ENCODE measurements at places on chromosomes 5 and 9.

GRCh38 chr5:145942201-145942600, 5.8 kb downstream of the SH3RF2 start:
- no peak for DNase-seq

- no peak for DNase-seq
These were observed 93.1 kb downstream of the MED27 start for GRCh38 chr9:131986576-131986975.

DNA sequence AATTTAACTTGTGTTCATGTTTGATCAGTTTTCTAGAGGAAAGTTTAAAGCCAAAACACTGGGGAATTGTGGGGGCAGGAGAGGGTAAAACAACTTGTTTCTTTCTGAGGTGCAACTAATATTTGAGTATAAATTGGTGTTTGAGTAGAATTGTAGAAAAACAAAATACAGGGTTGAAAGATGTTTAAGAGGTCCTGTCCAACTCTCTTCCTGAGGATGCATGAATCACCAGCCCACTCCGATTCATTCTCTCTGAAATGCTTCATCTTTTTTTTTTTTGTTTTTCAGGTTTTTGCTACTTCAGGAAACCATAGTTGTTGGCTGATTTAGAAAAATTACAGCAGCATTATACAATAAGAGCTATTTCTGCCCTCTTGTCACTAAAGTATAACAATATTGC, 42.4 kb upstream of the TMC1 start:
- no peak for DNase-seq

GRCh38 chr5:21254161-21254560, 1266.2 kb upstream of the CDH18 start:
- no peak for DNase-seq

DNA sequence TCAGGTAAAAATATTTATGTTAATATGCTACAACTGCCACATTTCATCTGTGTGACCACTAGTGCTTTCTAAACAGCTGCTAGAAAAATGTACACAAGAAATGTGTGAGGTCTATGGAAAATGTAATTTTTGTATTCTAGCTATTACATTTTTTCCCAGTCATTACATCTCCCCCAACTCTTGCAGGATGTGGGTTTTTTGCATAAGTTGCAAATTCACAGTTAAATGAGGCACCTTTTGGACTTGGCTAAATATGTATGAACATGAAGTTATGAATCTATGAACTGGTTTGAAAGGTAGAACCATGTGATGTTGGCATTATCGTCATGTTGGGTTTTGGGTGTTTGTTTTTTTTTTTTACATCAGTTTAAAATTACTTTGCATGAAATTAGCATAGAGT, 590.4 kb upstream of the WWC1 start:
- DNase-seq, result no peak

DNA sequence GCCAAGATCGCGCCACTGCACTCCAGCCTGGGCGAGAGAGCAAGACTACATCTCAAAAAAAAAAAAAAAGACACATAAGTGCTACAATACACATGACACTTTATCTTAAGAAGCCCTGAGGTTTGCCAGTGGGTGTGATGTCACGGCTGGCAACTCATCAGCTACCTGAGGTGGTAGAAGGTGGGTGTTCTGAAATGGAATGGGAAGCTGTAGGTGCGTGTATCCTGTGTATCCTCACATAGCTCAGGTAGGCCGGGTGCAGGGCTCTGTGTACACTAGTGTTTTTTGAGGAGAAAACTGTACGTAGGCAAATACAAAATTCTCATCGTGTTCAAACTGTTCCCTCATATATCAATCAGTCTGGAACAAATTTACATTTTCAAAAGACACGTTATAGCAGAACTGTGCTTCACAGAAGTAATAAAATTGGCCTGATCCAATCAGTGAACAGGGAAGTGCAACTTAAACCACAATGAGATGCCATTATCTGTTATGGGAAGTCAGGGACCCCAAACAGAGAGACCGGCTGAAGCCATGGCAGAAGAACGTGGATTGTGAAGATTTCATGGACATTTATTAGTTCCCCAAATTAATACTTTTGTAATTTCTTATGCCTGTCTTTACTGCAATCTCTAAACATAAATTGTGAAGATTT, 10.4 kb downstream of the BICD2 start:
- DNase-seq, result no peak

DNA sequence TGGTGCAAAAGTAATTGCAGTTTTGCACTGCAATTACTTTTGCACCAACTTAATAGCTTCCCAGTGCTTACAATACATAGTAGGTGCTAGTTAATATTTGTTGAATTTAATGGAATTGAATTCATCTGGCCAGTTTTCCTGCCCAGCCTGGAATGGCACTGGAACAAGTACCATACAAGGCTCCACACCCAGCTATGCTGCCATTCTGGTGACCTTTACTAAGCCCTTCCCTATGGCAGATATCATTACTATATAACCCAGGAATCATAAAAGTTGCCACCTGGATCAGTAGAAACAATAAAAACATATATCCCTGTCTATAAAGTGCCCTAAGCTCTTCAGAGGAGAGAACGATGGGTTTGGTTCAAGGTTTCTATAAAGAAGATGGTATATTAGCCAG, 22.4 kb upstream of the TRIM36 start:
- DNase-seq, result no peak

- DNase-seq, result no peak
These were observed 57.8 kb upstream of the LPAR1 start for GRCh38 chr9:111096051-111096450.

DNA sequence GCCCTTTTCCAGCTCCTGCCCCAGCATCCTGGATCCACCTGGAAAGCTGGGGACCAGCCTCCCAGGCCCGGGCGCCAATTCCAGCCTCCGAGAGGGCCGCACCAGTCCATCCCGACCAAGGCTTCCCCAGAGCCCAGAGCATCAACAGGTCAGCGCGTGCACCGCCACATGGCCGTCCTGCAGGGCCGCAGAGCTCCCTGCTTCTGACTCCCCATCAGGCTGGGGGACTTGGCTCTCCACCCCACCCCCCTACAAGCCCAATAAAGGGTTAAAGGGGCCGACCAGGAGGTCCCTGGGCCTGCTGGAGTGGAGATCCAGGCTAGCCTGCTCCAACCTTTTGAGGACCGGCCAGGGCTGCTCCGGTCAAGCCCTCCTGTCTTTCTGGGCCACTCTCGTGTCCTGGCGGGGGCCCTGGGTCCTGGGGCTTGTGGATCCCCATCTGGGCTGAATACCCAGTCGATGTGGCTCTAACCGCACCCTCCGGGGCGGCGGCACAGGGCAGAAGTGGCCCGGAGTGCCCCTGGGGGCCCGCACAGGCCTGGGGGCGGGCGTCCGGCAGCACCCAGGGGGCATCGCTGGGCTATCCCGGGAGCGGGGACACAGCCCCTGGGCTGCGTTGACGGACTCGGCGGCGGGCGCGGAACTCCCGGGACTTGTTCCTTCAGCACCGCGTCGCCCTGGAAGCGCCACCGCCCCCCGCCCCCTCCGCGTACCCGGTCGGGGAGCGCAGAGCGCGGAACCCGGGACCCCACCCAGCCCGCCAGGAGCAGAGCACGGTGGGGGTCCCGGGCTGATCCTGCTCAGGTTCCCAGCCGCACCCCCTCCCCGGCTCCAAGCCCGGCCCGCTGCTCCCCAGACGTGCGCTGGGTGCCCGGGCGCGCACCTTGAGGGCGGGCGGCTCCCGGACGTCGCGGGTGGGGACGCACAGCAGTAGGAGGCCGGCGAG, 590 bp downstream of the ENTPD2 start:
- peak; percentile 21 for DNase-seq

- no peak for DNase-seq
These were observed 2.1 kb downstream of the MGAT4B start for GRCh38 chr5:179804555-179804947.

GRCh38 chr5:111967463-111967862, 210.5 kb upstream of the NREP start:
- no peak for DNase-seq

DNA sequence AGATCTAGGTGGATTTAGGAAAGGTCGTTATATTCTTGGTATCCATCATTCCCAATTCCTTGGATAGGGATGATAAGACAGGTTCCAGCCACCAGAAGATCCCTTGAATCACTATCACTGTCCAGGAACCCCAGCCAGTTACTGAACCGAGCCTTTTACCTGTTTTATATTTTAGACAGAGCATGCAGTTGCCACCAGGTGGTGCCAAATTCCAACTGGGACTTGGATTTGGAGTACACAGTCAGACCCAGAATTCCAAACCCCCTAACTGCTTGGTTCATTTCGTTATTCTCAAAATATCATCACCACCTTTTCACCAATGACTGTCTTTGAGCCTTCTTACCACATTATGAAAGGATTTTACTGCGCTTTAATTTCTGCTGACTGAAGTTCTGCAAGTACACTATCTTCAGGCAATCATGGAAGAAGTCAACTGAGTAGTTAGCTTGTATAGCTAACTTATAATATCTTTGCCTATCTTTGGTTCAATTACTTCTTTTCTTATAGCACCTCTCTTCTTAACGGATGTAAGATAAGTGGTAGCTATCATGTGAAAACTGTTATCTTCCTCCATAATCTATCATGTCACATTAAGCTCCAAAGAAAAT, 191.8 kb downstream of the PRR16 start:
- DNase-seq, result no peak

GRCh38 chr5:132841305-132841704, 10.9 kb upstream of the SHROOM1 start:
- DNase-seq, result no peak

DNA sequence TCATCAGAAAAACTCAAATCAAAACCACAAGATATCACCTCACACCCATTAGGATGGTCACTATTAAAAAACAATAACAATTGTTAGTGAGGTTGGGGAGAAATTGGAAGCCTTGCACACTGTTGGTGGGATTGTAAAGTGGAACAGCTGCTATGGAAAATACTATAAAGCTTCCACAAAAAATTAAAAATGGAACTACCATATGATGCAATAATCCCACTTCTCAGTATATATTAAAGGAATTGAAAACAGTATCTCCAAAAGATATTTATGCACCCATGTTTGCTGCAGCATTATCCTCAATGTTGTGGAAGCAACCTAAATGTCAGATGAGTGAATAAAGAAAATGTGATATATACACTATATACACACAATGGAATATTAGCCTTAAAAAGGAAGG, 14.5 kb upstream of the ADRA1B start:
- DNase-seq, result no peak

GRCh38 chr9:130794923-130795495, 40.0 kb upstream of the ABL1 start:
- DNase-seq, result no peak

GRCh38 chr9:27943501-27943900, 370.2 kb upstream of the C9orf72 start:
- no peak for DNase-seq

GRCh38 chr9:94951324-94952135, 225.0 kb downstream of the AOPEP start:
- no peak for DNase-seq

DNA sequence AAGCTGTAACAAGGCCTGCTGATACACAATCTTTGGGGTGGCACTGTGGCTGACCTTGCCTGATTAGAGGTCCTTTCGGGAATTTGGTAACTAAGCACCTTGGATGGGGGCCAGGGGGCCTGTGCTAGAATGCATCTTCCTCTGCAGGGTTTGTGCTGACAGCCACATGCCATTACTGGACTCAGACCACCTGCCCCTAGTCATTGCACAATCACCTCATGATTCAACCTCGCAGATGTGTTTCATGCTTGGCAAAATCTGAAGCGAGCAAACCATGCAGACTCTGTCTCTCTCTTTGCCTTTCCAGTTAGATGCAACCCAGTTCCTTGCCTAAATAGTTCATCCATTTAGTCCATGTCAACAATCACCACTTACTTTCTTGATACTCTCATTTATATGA, 96.5 kb upstream of the ERCC6L2 start:
- DNase-seq, result no peak

DNA sequence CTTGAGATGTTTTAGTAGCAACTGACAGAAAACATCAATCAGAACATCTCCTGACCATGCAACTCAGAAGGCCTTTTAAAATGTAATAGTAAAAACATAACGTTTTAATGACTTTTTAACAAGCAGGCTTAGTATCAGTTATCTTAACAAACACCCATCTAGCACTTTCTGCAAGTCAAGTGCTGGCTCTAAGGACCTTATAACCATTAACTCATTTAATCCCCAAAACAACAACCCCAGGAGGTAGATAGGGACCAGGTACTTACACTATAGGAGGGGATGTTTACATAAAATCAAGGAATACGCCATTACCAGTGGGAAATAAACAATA, 41.8 kb downstream of the ROR2 start:
- DNase-seq, result no peak

GRCh38 chr5:73303148-73304079, 130.4 kb downstream of the TMEM174 start:
- DNase-seq, result no peak

DNA sequence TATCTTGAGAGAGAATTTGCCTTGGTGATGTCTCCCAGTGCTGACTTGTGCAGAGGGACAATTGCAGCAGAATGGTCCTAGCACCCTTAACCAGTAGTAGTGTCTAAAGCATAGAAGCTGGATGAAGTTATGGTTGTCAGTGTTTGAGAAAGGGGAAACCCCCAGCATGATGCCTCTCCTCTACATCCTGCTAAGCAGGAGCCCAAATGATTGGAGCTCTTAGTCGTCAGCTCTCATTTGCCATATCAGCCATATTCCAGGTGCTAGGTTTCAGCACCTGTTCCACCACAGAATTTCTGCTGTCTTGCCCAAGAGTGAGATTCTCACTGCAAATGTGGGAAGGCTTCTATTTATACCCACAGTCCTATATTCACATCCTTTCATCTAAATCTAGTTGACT, 43.7 kb upstream of the RFX3 start:
- no peak for DNase-seq

- no peak for DNase-seq
These were observed 2.3 kb downstream of the LCNL1 start for GRCh38 chr9:136985027-136985602.

DNA sequence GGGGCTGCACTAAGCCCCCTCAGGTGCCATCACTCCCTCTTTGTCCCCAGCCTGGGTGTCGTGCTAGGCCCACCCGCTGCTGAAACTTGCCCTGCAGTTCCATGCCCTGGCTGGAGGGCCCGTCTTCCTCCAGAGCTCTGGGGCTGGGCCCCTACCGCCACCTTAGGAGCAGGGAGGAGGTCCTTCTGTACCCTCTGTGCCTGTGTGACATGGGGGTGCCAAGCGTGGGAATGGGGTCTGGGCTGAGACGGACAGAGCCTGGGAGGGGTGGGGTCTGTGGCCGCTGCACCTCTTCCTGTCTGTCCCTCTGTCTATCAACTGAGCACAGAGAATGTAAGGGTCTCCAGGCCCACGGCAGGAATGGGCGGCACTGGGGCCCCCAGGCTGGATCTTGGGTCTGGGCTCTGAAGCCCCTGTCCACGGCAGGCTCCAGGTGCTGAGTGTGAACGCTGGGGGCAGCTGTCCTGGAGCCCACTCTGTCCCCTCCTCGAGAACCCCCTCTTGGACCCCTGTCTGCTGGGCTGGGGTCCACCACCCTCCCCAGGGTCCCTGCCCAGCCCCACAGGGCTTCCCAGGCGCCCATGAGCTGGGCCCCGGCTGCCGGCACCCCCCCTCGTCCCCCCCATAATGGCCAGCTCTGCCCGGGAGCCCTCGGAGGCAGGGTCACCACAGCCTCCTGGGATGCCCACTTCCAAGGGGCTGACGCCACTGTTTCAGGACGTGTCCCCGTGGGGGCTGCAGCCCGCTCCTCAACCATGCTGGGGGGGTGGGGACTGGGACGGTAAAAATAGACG, 15.8 kb upstream of the NRARP start:
- no peak for DNase-seq

All from stimulated activated naive CD4-positive, alpha-beta T cell (primary cell).